ENCODE measurements at places on chromosomes 4 and X. TPM values are rescaled to one million over a fixed set of nuclear protein-coding genes. Genes with fewer than 3 reads are reported as not detected.

- no peak for DNase-seq
Measured at GRCh38 chr4:24130637-24131036, 240.8 kb upstream of the PPARGC1A start.

GRCh38 chrX:31715675-31716074, 643.8 kb upstream of the FTHL17 start:
- DNase-seq, result no peak

GRCh38 chr4:122695226-122695625, 37.3 kb upstream of the BBS12 start:
- no peak for DNase-seq

DNA sequence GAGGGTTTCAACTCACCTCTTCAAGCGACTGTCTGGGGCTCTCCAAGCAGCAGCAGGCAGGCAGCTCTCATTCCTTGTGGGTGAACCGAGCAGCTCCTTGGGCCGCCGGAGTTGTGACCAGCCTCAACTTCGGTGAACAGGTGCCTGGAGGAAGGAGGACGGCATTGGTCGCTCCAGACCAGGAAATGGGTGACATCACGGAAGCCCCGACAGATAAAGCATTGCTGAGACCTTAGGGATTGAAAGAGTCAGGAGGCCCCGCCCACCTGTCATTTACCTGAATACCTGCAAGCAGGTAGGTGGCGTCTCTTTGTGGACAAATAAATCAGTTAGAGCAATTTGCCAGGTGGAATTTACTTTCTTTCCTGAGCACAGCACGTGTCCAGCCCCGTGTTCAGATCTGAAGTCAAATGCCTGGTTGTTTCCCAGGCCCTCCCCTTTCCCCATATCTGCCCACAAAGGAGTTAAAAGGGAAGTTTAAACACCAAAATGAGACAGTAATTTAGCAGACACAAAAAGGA, at the start of gene LNX1:
TSS of gene LNX1 (minus strand) at position 115 of the 521 bp plus-strand sequence. CDS start 17,484 bp downstream, outside the sequence.
- DNase-seq, result no peak

GRCh38 chr4:123870216-123870876, 473.8 kb downstream of the SPRY1 start:
- DNase-seq, result peak; percentile 31

The VCX2 gene
- total RNA-seq, result not detected

The VCX gene
- not detected for total RNA-seq

Data from SJCRH30 (cell line).